T-helper 2 cell treated with Interferon-gamma antibody and Interleukin-4, amounts not matched to agents 5 μg/mL and 100 μg/mL, for 36 hours (primary cell): ENCODE measurements at places on chromosomes 12 and 14.

DNA sequence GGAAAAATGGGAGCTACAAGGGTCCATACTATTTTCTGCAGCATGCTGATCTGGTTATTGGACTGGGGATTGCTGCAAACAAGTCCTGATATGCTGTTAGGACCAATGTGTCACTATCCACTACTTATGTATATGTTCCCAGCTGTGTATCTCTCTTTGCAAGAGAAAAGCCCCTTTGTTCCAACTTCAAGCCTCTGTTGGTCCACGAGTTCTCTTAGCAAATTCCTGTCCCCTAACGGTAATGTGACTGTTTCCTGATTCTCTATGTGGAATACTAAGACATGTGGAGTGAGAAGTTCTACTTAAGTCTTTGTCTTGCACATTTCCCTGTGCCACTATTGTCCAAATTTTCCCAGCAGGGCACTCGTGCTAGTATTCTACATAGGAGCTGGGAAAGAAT lies 557.7 kb downstream of the FSCB start:
- no peak for DNase-seq

DNA sequence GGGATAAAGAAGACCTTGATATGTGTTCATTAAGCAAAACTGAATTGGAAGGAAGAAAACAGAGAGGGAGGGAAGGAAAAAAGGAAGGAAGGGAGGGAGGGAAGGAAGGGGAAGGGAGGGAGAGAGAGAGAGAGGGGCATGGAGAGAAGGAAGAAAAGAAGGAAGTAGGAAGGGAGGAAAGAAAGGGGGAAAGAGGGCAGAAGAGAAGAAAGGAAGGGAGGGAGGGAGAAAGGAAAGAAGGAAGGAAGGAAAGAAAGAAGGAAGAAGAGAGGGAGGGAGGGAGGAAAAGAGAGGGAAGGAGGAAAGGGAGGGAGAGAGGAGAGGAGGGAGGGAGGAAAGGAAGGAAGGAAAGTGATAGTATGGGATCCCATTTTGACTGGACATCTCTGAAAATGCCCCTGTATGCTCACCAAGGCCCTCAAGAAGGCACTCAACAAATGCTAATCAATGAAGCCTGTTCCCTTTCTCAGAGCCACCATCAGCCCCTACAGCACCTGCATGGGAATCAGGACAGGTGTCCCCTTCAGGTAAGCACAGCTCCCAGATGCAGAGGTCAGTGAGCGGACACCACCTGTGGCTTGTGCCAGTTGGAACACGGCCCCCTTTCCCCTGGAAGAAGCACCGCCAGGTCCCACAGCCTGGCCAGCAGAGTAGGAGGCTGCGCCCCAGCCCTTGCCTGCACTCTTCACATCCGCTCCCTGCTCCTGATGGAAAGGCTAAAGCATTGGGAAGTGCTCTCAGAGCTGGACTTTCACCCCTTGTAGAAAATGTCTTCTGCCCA lies 161.4 kb upstream of the DIO3 start:
- no peak for DNase-seq

DNA sequence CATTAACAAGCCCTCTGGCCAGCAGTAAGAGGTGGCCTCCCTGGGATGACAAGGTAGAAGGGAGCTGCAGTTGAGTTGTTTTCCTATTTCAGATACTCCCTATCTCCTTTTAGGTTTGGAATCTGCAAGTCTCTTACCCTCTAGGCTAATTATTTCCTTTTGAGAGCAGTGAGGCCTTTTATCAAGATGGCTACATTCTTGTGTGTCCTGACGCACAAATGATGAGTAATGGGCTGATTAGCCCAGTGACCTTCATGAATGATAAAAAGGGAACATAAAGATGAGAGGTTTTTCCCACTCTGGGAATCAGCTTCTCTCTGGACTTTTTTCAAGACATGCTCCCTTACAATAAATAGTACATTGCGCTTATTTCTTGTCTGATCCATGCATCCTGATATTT lies 22.9 kb downstream of the DYRK2 start:
- DNase-seq: no peak

DNA sequence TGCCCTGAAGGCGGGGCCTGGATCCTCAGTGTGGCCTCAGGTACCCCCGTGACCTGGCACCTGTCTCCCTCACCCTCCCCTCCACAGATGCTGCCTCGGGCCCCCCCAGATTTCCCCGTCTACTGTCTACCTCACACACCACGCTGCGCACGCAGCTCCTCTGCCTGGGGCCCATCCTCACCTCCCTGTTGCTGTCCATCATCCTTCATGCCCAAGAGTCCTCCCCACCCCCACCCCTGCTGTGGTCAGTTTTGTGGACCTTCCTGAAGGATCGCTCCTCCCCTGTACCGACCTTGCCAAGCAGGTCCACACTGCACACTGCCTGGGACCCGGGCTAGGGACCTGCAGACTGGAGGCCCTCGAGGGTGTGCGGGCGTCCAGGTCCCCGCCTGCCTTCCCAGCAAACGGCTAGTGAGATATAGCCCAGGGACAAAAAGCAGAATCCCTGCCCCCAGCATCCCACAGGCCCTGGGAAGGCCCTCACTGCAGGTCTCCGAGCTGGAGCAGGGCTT lies 197.4 kb upstream of the DIO3 start:
- no peak for DNase-seq

GRCh38 chr12:52622349-52622748 lies 4.0 kb upstream of the KRT73 start:
- no peak for DNase-seq

DNA sequence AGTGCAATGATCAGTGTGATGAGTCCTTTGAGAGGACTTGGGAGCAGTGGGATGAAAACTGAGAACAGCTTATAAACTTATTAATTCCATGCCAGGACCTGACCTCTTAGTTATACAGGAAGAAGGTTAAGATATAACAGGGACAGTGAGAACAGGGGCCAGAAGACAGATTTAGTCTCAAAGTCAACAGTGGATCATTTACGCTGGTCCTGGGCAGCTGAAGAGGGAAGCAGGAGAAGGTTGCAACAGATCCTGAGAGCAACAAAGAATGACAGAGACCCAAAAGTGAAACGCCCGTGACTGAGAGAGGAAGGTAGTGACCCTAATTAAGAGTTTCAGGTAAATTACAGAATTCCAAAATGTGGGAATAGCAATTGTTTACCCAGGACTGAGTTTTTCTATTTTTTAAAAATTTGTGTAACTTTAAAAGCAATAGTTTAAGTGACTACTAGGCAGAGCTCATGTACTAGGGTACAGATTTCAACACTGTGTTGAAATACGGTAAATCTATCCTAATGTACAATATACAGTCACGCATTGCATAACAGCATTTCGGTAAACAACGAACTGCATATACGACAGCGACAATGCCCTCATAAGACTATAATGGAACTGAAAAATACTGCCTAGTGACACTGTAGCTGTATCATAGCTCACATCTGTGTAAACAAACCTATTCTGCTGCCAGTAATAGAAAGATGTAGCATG lies 77.7 kb upstream of the GNPNAT1 start:
- DNase-seq: no peak

- no peak for DNase-seq
Measured at GRCh38 chr12:118185602-118186397, 49.9 kb downstream of the PEBP1 start.

DNA sequence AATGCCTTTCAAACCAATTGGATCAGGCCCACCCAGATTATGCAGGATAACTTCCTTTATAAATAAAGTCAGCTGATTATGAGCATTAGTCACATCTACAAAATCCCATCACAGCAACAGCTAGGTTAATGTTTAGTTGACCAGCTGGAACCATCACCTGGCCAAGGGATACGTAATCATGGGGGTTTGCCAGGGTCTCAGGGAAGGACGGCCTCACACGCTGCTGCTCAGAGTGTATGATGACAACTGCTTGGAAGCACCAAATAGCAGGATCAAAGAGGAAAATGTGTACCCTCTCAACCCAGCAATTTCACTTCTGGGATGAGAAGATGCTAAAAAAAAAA lies 162.6 kb downstream of the SLC15A4 start:
- DNase-seq: no peak

DNA sequence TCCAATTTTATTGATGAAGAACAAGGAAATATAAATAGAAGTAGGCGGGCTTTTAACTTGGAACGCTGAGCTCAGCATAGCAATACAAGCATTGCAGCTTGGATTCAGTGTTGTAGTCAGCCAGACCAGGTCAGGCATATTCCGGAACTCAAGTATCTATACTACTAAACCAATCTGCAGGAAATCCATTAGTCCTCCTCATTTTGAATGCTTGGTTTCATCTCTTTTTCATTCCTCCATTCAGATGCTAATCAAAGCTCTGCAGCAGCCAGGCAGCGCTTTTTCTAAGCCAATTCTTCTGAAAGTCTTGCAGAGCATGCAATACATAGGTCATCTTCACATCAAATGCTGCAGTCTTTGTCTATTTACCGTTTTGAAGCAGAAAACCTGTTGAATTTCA lies 49.0 kb downstream of the KIF21A start:
- no peak for DNase-seq

DNA sequence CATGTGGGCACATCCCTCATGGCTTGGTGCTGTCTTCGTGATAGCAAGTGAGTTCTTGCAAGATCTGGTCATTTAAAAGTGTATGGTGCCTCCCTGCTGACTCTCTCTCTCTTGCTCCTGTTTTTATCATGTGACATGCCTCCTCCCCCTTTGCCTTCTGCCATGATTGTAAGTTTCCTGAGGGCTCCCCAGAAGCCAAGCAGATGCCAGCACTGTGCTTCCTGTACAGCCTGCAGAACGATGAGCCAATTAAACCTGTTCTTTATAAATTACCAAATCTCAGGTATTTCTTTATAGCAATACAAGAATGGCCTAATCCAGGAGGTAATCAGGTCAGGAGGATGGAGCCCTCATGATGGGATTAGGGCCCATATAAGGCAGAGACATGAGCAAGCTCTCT lies 116.3 kb downstream of the DPF3 start:
- DNase-seq: no peak

- no peak for DNase-seq
Measured at GRCh38 chr12:57004651-57005050, 1.7 kb downstream of the ZBTB39 start.

DNA sequence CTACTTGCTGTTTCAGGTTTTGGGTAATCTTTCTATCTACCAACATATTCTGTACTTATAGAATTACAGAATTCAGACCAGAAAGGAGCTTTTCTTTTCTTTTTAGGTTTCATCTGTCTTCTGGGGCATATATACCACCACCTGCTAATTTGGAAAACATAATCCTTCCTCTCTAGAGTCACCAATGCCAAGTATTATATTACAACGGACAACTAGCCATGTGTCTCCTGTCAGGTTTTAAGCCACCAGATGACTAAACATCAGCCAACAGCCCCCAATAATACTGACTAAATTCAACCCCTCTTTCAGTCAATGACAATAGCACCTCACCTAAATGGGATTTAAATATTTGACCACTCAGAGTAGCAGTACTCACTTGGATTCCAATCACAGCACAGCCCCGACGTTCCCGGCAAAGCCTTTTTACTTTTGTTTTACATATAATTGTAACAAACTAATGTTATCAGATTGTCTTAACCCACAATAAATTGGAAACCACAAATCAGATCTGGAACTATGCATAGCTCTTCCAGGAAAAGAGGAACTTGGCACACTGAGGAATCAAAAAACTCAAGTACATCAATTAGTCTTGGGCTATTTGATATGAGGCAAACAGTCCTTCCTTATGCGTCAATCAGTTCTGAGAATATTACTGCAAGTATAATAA lies 13.5 kb downstream of the SLC11A2 start:
- DNase-seq: no peak
